ENCODE measurements at places on chromosomes 1 and 21.

GRCh38 chr1:33165809-33166208 is 16.0 kb downstream of the TRIM62 start:
- no peak for DNase-seq

- no peak for DNase-seq
Measured at GRCh38 chr1:246597971-246598370, 31.7 kb downstream of the CNST start.

DNA sequence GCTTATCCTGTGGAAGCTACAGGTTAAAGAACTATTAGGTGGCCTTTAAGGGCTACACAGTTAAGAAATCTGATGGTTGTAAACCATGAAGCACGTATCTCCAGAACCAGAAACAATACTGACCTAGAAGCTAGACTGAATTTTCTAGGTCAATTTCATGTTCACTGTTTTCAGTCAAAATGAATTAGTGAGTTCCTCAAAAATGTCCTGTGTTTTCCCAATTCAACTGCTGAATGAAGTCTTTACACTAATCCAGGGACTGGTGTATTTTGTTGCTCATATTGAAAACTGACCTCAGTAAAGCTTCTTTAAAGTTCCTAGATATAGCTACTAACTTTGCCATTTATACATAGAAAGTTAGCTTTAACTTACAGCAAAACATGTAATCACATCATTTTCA is 6.0 kb downstream of the HNRNPU start:
- no peak for DNase-seq

GRCh38 chr1:38134294-38134755 is 87.7 kb upstream of the POU3F1 start:
- no peak for DNase-seq

GRCh38 chr1:76463278-76463677 is 388.7 kb downstream of the ST6GALNAC3 start:
- DNase-seq, result no peak

DNA sequence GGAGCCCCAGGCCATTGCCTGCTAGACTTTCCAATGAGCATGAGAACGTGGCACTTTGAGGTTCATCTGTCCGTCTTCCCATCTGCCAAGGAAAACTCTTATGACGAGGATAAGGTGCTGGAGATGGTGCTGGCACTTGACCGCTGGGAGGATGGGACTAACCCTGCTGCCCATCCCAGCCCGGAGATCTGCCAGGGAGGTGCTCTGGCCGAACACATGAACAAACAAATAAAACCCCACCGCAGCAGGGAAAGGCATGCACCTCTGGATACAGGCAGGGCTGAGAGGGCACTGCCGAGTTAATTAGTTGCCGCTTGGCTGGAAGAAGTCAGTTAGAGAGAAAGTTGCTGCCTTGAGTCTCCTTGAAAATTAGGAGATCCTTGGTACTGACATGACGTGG is 308.4 kb downstream of the AJAP1 start:
- no peak for DNase-seq

GRCh38 chr1:222334026-222334680 is 213.8 kb downstream of the HHIPL2 start:
- DNase-seq, result no peak

DNA sequence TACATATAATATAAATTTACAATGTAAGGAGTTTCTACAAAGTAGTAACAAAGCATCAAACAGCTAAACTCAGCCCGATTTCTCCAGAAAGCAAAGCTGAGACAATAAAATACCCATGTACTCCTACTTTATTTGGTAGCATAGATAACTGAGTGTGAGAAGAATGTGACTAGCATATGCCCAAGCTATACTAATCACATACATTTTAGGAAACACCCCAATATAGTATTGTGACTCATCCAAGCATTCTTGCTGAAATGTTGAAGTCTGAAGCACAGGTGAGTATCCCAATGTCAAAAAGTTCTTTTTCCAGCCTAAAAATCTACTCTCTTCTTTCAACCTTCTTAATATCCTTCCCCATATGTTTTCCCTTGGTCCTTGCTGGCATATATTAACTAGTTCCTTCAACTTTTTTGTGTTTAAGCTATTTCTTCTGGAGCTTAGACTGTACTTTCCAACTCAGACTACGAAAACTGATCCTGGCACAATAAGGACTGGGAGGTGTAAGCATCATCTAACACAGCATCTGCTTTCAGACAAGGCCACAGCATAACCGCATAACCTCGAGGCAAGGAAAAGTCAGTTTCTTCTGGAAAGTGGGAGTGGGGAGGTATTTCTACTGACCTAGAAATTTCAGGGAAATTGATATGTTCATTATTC is 163.0 kb upstream of the RNPC3 start:
- no peak for DNase-seq

GRCh38 chr1:100523038-100523652 is 14.8 kb upstream of the GPR88 start:
- DNase-seq, result no peak

Measured in NCI-H2029 treated with DMSO at 0.1 percent for 48 hours (cell line).